HFFc6 (cell line): ENCODE measurements at places on chromosomes 5 and 9. TPM values are rescaled to one million over a fixed set of nuclear protein-coding genes. Genes with fewer than 3 reads are reported as not detected.
A peak's percentile ranks its signal among the peaks of the same experiment; 100 is the strongest.

The SH3RF2 gene
- 0.42 to 1.6 TPM (median 1.3 TPM) in 3 replicates for total RNA-seq

The CDC20B gene
- 0.12 TPM in 2 of 3 replicates, not detected in the other for total RNA-seq

- peak; percentile 16 for DNase-seq
Observed at GRCh38 chr9:38309324-38310195, 82.9 kb upstream of the ALDH1B1 start.

The ADAMTS19 gene
- total RNA-seq = not detected in 3 replicates

- DNase-seq = no peak
Observed at GRCh38 chr5:91528831-91529230, 145.7 kb upstream of the ARRDC3 start.

GRCh38 chr9:137726764-137727163 lies 108.0 kb downstream of the EHMT1 start:
- no peak for DNase-seq

DNA sequence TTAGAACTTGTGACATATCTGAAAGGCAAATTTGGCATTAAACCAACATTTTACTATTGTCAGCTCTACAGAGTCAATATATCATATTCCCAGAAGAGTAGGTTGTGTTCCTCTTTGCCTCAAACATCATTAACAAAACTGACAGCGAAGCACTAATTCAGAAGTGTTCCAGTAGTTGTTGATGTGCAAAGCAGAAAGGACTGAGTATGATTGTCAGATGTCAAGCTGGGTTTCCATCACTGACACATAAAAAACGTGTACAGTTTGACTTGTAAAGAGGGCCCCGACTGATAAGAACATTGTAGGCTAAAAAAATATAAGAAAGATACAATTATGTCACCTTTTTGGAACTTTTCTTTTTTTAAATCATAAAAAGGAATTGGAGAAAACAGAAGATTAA lies 101.5 kb upstream of the ZNF608 start:
- DNase-seq = no peak

The ZNF484 gene
- 5.5 to 6.3 TPM (median 6.1 TPM) in 3 replicates for total RNA-seq

GRCh38 chr5:115767424-115767823 lies 49.0 kb downstream of the CDO1 start:
- DNase-seq = no peak

DNA sequence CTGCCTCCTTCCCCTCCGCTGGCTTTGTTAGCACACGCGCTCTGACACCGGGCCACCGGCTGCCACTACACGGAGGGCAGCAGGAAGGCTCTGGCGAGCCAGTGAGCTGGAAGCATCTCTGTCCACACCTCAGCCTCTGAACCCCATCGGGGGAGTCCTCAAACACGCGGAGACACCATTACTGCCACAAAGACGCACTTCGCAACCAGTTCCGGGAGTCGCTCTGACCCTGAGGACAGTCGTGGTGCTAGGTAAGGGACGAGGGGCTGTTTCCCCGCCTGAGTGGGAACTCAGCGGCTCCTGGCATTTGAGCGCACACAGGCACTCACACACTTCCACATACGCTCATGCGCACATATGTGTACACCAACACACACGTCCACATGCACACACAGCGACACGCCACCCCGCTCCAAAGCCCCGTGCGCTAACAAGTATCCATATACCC lies 160.0 kb downstream of the C9orf152 start:
- no peak for DNase-seq

- peak; percentile 95 for DNase-seq
Observed at GRCh38 chr9:70902692-70903131, 218.7 kb downstream of the TRPM3 start.

The PCDHGA8 gene
- total RNA-seq = 0.52 to 0.77 TPM (median 0.72 TPM) in 3 replicates

DNA sequence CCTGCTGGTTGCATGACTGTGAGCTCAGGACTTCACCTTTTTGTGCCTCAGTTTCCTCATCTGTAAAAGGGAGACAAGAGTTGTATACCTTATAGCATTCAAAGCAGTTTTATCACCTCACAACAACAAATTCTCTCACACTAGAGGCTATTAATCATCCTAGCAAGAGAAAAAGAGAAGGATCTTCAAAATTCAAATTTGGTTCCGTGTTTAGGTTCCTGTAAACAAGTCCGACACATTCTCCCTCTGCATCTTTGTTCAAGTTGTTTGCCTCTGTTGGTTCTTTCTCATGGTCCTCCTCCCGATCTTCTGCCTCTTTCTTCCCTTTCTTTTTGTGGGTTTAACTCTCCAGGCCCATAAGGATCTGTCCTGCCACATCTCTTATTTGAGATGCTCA lies 218.0 kb downstream of the PIK3R1 start:
- DNase-seq = no peak

DNA sequence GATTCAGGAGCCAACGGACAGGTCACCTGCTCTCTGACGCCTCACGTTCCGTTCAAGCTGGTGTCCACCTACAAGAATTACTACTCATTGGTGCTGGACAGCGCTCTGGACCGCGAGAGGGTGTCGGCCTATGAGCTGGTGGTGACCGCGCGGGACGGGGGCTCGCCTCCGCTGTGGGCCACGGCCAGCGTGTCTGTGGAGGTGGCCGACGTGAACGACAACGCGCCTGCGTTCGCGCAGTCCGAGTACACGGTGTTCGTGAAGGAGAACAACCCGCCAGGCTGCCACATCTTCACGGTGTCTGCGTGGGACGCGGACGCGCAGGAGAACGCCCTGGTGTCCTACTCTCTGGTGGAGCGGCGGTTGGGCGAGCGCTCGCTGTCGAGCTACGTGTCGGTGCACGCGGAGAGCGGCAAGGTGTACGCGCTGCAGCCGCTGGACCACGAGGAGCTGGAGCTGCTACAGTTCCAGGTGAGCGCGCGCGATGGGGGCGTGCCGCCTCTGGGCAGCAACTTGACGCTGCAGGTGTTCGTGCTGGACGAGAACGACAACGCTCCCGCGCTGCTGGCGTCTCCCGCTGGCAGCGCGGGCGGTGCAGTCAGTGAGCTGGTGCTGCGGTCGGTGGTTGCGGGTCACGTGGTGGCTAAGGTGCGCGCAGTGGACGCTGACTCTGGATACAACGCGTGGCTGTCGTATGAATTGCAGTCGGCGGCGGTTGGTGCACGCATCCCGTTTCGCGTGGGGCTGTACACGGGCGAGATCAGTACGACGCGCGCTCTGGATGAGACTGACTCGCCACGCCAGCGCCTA lies 1.7 kb downstream of the PCDHA10 start:
- DNase-seq = no peak

The TAL2 gene
- total RNA-seq = not detected in 3 replicates

DNA sequence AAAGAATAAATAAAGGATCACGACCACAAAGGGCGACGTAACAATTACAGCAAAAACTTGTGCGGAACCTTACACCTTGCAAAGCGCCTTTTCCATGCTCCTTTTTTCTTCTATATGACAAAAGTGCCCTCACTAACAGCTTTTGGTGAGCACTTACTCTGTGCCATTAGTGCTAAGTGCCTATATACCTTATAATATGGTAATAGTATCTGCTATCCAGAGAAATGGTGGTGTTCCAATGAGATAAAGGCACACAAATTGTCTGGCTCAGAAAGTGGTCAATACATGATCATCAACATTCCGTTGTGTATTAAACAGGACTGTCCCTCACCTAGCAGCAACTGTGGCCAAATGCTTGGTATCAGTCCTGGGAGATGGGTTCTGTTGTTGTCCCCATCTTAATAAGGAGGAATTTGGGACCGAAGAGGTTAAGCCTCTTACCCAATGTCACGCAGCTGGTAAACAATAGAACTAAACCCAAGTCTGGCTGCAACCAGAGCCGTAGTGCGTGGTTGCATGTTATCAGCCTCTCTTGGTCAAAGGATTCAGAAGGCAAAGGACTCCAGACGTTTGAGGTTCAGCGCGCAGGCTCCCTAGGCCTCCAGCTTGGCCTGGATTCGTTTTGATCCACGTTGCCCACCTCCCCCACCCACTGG lies 564 bp upstream of the TOR2A start:
- no peak for DNase-seq

GRCh38 chr9:74589576-74589975 lies 92.4 kb downstream of the RORB start:
- DNase-seq = no peak

The SLC35A4 gene
- 62.1 to 71.3 TPM (median 70.0 TPM) in 3 replicates for total RNA-seq

- DNase-seq = no peak
Observed at GRCh38 chr9:93114169-93114983, 18.4 kb downstream of the CARD19 start.

DNA sequence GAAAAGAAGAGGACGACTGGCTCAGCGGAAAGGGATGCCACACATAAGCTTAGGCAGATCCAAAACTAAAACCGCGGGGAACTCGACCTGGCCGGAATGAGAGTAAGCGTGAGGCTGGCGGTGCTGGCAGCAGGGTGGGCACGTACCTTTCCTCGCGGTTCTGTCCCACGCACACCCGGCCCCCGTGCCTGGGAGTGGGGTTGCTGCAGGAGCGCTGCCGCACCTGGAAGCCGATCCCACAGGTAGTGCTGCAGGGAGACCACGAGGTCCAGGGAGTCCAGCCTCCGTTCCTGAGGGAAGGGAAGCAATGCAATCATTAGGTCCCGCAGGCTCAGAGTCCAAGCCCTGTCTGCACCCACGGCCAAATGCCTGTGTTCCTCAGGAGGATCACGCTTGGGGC lies 427.0 kb downstream of the SEMA5A start:
- no peak for DNase-seq

- no peak for DNase-seq
Observed at GRCh38 chr9:5773324-5773999, 59.5 kb downstream of the ERMP1 start.

The FAM221B gene
- total RNA-seq = not detected in 3 replicates

The KIF4B gene
- 0.05 to 0.13 TPM (median 0.11 TPM) in 3 replicates for total RNA-seq

DNA sequence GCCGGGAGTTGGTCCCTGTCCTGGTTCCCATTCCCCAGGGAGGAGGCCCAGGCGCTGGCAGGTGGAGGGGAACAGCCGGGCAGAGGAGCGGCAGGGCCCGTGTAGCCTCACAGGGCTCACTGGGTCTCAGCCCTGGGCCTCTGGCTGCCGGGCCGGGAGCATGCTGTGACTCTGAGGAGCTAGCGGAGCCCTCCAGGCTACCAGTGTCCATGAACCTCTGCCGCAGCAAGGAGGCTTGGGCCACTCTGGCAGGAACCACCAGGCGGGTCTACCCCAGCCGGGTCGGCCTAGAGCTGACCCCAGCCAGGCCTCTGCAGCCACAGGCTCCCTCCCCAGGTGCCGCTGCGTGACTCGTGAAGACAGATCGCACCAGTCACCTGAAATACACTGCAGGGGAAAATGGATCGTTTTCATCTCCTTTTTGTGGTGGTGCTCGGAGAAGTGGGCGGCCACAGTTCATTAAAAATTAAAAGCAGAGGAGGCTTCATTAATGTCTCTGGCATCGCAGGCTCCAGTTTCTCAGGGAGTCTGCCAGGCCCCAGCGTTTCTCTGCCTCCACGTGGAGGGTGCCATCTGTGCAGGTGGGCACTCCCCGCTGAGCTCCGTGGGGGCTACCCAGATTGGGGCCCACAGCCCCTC lies 43.8 kb downstream of the KCNT1 start:
- DNase-seq = no peak

DNA sequence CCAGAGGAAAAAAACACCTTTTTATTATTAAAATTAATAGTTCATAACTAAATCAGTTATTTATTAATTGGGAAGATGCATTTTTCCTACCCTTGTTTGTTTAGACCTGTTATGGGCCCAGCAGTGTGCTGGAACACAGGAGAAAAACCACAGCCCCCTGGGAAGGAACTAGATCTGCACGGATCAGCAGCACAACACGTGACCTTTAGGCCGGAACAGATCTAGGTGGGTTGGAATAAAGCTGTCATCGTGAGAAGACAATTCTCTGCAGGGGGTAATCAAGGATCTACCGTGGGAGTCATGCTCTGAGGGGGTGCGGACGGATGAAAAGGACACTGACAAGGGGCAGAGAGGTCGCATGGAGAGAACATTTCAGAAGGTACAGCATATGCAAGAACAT lies 95.8 kb upstream of the SPATA31C2 start:
- DNase-seq = no peak

The CAVIN4 gene
- total RNA-seq = 0.34 to 1.1 TPM (median 0.71 TPM) in 3 replicates

DNA sequence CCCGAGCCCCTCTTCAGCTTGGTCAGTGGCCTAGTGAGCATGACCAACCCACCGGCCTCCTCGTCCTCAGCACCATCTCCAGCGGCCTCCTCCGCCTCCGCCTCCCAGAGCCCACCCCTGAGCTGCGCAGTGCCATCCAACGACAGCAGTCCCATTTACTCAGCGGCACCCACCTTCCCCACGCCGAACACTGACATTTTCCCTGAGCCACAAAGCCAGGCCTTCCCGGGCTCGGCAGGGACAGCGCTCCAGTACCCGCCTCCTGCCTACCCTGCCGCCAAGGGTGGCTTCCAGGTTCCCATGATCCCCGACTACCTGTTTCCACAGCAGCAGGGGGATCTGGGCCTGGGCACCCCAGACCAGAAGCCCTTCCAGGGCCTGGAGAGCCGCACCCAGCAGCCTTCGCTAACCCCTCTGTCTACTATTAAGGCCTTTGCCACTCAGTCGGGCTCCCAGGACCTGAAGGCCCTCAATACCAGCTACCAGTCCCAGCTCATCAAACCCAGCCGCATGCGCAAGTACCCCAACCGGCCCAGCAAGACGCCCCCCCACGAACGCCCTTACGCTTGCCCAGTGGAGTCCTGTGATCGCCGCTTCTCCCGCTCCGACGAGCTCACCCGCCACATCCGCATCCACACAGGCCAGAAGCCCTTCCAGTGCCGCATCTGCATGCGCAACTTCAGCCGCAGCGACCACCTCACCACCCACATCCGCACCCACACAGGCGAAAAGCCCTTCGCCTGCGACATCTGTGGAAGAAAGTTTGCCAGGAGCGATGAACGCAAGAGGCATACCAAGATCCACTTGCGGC lies 1.8 kb downstream of the EGR1 start:
- DNase-seq = peak; percentile 41

DNA sequence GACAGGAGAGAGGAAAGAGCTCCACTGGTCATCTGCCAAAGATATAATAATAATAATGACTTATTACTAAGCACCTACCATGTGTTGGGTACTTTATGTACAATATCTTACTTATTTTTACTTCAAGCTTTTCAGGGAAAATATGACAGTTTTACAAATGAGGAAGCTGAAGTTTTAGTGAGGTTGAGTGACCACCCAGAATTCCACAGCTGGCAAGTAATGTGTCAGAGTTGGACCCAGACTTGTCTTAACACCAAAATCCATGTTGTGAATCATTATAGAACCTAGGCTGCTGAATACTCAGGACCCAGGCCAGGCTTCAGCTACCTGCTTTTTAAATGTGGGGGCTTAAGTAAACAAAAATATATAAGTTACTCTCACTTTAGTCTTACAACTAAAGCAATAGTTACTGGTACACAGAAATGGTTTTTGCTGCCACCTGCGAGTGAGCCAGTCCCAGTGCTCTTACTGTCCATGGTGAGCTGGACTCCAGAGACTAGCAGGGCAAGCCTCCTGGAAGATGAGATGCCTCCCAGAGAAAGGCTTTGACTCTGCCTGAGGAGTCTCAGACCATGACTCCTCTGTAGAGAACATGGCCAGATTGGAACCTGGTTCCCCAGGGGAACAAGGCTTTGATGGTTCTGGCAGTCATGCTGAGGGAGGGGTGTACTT lies 29.9 kb downstream of the RUSC2 start:
- DNase-seq = no peak

DNA sequence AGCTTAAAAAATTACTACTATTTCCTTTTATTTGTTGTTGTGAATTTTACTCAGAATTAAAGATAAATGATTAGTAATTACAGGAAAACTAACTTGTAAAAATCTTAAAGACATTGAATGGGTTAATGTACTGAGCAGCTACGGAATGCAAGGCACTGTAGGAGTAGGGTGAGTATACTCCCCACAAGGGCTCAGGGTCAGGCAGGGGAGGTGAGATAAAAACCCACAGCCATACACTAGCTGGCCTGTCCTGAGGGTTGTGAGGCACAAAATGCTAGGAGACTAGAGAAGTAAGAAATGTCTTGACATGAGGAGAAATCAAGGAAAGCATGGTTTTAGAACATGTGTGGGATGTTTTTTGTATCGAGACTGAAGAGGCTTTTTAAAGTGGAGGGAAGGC lies 13.4 kb downstream of the ZBED3 start:
- peak; percentile 55 for DNase-seq

The PCDHAC2 gene
- total RNA-seq = not detected in 3 replicates
